Stimulated activated CD4-positive, alpha-beta T cell treated with anti-CD3 and anti-CD28 coated beads, Interleukin-2, amount 100 ng/mL, for 48 hours (primary cell): ENCODE measurements at places on chromosomes 12 and 14.

- no peak for DNase-seq
Observed at GRCh38 chr14:106786697-106787096, 1260.3 kb downstream of the TMEM121 start.

DNA sequence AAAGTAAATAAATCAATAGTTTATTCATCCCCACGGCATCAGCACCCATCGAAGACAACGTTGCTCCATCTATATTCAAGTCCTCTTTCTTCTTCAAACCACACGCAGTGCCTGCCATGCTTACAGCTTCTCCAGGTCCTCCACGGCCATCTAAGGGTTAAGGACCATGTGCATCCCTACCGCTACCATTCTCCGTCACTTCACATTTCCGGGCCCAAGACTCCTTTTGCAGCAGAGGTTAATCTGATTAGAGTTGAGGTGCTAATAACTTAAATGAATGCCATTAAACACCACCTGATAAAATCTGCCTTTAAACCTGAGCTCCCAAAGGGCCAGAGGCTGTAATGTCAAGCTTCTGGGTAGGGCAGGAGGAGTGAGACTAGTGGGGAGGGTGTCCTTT, 79.7 kb upstream of the CCND2 start:
- no peak for DNase-seq

DNA sequence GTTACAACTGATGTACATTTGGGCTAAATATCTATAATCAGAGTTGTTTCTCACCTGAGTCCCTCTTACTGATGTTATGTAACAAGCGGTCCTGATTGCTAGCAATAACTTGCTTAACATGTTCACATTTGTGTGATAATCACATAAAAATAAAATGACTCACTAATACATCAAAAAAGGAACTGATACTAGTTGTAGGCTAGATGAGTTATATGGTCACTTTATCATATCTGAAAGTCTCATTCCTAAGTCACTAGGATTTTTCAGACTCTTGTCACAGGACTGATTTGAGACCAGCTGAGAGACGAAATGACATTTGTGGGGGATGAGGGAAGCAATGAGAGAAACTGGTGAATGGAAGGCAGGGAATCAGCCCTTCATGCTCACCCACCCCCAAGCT, 34.3 kb downstream of the NKX2-1 start:
- no peak for DNase-seq

- DNase-seq, result no peak
Observed at GRCh38 chr12:100302081-100302480, 35.1 kb downstream of the SCYL2 start.

DNA sequence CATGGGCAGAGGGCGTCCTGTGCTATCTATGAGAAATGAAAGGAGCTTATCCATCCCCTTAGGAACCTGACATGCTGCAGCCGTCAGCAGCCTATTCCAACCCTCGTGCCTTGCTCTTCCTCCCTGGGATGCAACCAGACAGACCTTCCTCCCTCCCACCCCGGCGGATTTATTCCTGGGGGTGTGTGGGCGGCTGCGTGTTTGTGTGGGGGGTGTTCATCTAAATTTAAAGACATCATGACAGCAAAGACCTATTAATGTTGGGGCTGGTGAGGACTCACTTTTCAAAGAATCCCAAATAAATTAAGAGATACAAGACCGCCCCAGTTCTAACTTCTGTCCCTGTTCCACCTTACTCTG, 52.0 kb downstream of the WSCD2 start:
- DNase-seq, result no peak

DNA sequence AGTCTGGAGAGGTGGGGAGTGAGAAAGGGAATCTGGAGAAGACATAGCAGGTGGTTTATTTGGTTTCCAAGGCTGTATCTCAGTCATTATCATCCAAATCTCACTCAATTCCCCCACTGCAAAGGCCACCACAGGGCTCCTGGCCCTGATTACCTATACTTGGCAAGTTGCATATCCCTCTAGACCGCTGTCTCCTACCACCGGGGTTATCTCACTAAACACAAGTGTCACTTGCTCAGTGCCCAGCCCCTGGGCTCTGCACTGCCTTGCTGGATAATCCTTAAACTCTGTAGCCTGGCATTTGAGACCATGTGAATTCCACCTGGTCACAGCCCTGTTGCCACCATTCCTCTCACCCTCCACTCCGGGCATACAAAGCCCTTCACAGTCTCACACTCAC, 119.0 kb downstream of the RTN1 start:
- DNase-seq, result no peak

DNA sequence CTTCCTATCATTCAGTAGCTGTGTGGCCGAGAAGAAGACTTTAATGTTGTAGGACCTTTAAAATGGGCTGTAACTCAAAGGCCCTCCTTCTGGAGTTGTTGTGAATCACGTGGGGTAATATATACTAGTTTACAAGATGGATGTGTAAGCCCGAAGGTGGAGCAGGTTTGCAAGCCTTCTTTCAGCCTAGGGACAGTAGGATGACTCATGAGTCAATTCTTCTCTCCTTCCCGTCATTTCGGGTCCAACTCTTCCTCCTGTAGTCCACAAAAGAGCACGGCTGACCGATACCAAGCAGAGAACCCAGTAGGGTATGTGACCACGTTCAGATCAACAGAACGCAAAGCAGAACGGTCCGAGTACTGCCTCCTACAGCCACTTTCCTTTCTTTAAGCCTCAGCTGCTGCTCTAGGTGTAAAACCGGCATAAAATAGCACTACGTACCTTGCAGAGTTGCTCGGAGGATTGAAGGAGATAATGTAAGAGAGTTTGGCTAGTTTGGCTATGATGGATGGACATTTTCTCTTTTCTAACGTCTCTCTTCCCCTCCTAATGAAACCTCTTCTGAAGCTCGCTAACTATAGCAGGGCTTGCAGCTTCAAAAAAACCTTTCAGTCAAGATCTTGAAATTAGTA, 1.3 kb upstream of the RASSF3 start:
- DNase-seq, result peak; percentile 21

GRCh38 chr14:73741386-73741875, 27.2 kb upstream of the PNMA1 start:
- peak; percentile 58 for DNase-seq

DNA sequence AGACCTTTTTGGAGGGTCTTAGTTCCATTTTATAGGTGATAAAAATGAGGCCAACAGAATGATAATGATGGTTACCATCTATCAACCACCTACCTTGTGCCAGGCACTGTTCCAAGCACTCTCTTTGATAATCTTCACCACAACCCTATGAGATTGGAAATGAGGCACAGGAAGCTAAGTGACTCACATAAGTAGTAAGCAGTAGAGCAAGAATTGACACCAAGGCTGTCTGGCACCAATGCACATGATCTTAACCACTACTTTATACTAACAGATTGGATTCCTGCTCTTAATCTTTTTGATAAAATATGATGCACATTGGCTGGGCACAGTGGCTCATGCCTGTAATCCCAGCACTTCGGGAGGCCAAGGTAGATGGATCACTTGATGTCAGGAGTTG, 91.4 kb downstream of the DRAM1 start:
- DNase-seq, result no peak

DNA sequence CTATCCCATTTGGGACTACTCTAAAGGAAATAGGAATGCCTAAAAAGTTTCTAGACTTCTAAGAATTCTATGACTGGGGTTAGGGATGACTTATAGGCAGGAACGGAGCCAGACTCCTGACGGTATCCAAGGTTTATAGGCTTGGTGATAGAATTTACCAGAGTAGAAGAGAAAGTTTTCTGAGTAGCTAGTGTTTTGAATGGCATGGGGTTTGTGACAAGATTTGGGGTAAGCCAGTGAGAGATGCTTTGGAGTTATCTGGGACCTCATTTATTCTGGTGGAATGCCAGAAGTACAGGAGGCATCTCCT, 444.6 kb downstream of the RAD51B start:
- DNase-seq, result no peak

DNA sequence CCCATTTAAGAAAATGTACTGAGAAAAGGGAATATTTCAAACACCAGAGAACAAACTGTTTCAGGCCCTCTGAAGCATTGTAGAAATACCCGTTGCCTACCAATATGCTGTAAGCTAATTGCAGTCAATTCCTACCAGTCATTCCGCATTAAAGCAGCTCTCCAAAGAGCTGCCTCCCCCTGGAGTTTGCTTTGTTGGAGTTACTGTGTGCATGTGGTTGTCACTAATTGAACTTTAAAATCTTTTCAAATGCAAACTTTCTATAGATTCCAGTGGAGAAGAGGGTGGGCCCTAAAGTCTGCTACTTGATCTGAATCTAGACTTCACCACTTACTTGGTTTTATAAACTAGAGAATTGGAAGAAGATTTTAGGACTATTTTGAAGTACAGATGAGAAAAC, 112.7 kb downstream of the PLXNC1 start:
- DNase-seq, result no peak

DNA sequence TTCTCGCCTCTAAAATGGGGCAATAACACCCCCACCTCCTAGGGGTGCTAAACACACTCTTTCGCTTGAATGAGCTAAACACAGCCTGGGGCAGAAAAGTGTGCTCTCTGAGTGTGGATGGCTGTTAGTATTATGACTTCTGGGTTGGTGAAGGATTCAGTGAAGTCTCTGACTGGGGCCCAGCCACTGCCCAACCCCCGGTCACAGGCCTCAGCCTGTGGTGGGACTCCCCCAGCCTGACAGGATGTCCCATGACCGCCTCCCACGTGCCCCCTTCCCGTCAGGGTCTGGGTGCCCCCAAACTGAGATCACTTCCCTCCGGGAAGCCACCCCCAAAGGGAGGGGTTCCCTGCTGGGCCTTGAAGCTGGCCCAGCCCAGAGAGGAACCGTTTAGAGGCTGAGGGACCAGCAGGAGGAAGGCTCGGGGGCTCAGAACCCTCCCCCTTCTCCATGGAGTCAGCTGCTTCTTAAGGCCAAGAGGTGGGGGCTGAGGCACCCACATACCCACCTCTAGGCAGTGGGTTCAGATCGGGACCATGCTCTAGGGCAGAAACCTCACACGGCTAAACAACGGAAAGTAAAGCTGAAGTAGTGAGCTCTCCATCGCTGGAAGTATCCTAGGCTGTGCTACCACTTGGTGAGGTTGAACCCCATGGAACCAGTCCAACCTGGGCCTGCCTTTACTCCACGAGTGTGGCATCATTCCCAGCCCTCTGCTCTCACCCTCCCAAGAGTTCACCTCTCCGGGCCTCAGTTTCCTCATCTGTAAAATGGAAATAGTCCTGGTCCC, 13.8 kb downstream of the DTX1 start:
- DNase-seq, result no peak

GRCh38 chr12:114858388-114859146, 174.6 kb upstream of the TBX3 start:
- no peak for DNase-seq

DNA sequence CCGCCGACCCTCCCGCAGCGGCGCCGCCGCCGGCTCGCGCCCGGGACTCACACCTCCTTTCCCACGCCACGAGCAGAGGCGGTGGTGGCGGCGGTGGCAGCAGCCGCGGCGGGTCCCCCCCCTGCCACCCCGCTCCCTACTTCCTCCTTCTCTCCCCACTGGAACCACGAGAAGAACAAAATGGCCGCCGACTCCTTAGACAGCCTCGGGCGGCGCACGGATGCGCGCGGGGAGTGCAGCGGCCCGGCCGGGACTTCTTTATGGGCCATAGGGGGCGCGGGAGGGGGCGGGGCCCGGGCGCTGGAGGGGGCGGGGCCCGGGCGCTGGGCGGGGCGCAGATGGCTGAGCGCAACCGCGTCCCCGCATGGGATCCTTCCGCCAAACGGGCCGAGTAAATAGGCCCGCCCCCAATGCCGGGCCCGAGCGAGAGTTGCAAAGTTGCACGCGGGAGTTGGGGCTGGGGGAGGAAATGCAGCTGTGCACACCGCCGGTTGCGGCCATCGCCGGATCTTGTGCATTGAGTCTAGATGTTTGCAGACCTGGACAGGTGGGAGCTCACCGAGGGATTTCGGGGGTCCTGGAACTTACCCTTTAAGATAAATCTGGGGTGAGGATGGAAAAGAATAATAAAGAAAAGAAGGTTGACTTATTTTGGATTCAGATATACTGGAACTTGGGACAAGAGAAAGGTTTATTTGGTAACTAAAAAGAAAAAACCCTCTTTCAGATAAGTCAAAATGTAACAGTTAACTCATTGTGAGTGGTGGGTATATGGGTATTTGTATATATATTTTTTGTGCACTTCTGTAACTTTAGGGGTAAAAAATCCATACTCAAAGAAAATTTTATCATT, at the start of gene PPP1CC:
PPP1CC (minus strand) TSS at position 174 of the 853 bp plus-strand sequence. CDS start 184 bp downstream, outside the sequence.
- peak; percentile 87 for DNase-seq

- no peak for DNase-seq
Observed at GRCh38 chr12:54002278-54002914, 2.4 kb downstream of the HOXC9 start.

GRCh38 chr12:92065639-92066038, 80.0 kb downstream of the BTG1 start:
- DNase-seq, result no peak

DNA sequence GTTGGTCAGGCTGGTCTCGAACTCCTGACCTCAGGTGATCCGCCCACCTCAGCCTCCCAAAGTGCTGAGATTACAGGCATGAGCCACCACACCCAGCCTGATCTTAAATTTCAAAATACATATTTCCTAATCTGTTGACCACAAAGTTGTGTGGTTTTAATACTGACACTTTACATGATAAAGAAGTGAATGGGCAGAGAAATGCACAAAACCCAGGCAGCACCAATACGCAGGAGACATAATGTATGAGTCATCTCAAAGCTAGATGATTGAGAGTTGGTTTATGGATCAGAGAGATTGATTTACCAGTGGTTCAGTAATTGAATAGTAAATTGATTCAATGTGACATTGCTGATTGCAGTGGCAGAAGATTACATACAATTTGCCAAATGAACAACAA, 19.2 kb upstream of the PPP2R5E start:
- DNase-seq, result no peak

- no peak for DNase-seq
Observed at GRCh38 chr12:126385785-126386184, 1320.5 kb downstream of the AACS start.

- no peak for DNase-seq
Observed at GRCh38 chr12:15682826-15683225, 106.4 kb downstream of the EPS8 start.

DNA sequence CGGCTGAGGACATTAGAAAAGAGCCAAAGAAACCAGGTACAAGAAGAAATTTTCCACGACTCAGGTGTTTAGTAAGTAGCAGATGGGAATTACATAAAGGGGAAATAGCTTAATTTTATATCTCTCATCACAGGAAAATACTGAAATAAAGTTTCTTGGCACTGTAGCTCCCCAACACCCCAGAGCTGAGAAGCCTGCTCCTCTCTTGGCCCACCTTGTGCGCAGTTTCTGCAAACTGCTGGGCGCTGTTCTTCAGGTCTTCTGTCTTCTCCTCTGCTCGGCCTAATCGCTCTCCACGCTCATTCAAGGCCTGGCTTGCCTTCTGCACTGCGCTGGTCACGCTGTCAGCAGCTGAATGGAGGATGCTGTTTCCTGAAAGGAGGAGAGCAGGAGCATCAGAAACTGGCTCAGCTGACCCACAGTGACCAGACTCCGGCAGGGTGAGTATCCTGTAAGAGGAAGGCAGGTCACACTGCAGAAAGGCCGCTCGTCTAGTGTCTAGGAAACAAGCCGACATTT, 184.9 kb upstream of the GZMB start:
- no peak for DNase-seq

GRCh38 chr12:26726956-26727355, 106.0 kb downstream of the ITPR2 start:
- DNase-seq, result no peak
